ENCODE measurements at places on chromosomes 3 and 15. TPM values are rescaled to one million over a fixed set of nuclear protein-coding genes. Genes with fewer than 3 reads are reported as not detected.

- no peak for DNase-seq
These were observed 141.4 kb downstream of the RBPMS2 start for GRCh38 chr15:64634027-64634426.

GRCh38 chr15:60594071-60594470 lies 115.1 kb upstream of the ICE2 start:
- no peak for DNase-seq

DNA sequence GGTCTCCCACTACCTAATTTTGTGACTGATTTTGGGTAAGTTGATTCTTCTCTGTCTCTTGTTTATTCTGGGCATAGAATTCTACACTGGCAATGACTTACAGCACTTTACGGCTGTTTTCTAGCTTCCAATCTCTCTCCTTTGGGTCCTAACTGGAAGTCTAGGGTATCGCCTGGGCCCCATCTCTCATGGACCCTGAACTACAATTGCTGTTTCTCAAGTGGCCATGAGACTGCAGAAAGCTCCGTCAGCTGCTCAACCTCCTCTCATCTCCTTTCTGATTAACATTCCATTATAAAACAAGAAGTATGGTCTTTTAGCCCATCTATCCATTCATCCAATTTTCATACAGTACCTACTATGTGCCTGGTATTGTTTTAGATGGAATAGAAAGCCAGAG lies 4.4 kb upstream of the PXYLP1 start:
- no peak for DNase-seq

DNA sequence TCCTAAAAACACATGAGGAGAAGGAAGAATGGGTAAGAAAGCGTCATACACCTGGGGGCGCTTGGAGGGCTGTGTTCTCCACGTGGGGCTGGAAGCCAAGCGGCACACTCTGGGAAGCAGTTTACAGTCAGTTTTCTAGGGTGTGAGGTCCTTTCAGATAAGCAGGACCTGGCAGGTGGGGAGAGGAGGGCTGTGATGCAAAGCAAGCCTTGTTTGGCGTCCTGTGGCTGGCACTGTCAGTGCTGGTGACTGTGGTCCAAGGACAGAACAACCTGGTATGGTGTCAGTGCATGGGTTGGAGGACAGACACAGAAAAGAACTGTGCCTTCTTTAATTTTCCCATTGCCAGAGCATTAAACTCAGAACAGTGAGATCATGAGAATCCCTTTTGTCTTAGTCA lies 260.7 kb upstream of the NR2E3 start:
- no peak for DNase-seq

DNA sequence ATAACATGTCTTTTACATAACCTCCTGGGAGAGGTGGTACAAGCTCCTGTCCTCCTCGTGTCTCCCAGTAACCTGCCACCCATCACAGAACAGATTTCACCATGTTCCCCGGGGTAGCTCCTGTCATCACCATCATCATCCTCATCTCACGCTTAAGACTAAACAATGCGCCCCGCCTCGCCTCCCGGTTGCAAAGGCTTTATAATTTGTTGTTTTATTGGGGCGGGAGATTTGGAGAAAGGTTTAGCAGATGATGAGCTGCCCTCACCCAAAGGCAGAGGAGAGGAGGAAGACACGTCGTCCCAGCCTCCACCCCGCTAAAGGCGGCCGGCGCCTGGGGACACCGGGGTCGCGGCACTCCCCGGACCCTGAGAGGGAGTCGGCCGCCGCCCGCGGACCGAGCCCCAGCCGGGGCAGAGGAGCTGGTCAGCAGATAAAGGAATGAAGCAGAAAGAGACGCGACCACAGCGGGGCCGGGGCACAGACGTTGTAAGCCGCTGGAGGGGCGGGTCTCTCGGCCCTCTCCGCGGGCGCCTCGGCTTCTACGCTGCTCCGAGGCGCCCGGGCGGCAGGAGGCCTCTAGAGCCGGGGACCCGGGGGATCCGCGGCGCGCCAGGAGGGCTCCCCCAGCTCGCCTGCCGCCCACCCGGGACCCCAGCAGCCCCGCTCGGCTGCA lies 589 bp downstream of the HERC1 start:
- no peak for DNase-seq

DNA sequence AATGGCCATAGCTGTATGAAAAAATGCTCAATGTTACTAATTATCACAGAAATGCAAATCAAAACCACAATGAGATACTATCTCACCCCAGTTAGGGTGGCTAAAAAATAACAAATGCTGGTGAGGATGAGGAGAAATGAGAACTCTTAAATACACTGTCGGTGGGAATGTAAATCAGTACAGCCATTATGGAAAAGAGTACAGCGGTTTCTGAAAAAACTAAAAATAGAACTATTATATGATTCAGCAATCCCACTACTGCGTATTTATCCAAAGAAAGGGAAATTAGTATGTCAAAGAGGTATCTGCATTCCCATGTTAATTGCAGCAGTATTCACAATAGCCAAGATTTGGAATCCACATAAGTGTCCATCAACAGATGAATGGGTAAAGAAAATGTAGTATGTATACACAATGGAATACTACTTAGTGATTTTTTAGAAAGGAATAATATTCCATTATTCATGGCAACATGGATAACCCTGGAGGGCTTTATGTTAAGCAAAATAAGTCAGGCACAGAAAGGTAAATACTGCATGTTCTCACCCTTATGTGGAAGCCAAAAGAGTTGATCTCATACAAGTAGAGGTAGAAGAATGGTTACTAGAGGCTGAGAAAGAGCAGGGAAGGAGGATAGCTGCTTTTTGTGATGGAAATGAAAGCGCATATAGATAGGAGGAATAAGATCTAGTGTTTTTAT lies 35.0 kb downstream of the SERP1 start:
- no peak for DNase-seq

DNA sequence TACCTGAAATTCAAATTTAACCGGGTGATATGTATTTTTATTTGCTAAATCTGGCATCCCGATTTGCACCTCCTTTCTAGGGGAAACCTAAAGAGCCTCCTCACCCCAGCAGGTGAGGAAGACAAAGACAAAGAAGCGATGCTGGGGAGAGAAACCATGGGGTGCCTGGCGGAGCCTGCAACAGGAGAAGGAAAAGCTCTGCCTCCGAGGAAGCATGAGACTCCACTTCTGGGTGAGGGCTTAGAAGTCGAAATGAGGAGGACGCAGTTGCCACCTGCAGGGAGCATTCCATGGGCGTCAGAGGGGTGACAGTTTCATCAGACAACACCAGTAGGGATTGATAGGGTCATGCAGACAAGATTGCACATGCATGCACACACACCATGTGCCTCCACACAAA lies 30.5 kb upstream of the LYZL4 start:
- DNase-seq: no peak

DNA sequence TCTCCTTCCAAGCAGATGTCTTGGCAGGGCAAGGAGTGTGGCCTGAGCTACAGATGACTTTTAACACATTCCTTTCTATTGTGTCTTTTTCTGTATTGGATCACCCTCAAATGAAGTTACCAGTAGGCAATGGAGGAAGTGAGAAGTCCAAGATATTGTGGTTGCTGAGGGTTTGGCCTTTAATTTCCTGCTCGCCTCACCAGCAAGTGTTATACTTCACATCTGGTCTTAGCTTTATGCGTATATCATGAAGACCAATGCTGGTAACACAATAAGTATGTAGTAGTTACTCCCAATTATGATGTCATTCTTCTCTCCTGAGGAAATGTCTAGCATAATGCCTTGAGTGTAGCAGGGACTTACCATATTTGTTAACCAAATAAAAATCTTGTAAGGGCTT lies 179.9 kb downstream of the ZIC1 start:
- no peak for DNase-seq

DNA sequence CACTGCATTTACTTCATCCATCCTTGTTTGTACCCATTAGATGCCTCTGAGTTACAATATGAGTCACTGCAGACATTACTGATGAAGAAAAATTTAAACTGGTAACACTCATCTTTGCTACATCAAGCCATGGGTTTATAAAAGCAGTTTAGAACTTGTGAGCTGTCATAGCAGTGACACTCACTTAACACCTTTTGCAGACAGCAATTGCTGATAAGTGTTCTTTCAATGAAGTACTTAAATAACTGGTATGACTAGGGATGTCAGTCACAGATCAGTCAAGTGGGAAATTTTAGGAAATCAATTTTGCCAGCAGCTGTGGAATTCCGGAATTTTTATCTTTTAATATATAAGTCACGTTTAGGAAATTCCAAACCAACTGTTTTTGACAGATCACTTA lies 643.0 kb downstream of the TBL1XR1 start:
- DNase-seq: no peak

DNA sequence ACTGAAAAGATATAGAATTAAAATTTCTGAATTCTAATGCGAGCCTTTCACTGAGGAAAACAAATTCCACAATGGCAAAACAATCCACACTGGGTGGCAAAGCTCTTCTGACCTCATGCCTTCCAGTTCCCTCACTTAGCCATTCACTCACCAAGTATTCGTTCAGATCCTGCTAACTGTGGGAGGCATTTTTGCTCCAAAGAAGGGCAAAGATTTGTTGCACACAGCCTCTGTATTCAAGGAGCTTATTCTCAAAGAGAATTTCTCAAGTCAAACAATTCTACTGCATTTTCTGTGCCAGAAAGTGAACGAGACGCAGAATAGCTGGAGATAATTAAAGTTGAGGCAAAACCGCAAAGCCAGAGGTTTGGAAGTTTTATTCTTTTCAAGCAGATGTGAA lies 77.3 kb downstream of the CPNE4 start:
- DNase-seq: peak; percentile 47

DNA sequence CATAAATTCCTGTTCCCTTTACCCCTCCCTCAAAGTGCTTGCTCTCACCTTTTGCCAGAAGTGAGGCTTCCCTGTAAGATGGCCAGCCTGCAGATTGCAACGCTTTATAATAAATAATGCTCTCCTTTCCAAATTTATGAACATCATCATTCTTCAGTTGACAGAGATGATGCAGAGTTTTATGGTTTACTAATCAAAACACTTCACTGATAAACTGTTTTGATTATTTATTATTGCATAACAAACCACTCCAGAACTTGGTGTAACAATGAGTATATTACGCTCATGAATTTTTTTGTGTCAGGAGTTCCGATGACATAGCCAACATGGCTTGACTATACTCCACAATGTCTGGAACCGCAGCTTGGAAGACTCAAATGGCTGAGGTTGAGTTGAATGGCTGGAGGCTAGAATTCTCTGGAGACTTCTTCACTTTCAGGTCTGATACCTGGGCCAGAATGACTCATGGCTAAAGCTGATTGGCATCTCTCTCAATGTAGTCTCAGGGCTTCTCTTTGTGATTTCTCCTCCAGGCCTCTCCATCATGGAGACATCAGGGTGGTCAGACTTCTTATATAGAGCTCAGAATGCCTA lies 27.3 kb upstream of the TGFBR2 start:
- DNase-seq: no peak

GRCh38 chr3:25719321-25719720 lies 54.6 kb upstream of the TOP2B start:
- no peak for DNase-seq

- no peak for DNase-seq
These were observed 83.5 kb upstream of the ABHD17C start for GRCh38 chr15:80611543-80612080.

- DNase-seq: no peak
These were observed 465.8 kb downstream of the FOXP1 start for GRCh38 chr3:71117572-71118247.

GRCh38 chr15:83380682-83381081 lies 66.5 kb upstream of the SH3GL3 start:
- DNase-seq: no peak

DNA sequence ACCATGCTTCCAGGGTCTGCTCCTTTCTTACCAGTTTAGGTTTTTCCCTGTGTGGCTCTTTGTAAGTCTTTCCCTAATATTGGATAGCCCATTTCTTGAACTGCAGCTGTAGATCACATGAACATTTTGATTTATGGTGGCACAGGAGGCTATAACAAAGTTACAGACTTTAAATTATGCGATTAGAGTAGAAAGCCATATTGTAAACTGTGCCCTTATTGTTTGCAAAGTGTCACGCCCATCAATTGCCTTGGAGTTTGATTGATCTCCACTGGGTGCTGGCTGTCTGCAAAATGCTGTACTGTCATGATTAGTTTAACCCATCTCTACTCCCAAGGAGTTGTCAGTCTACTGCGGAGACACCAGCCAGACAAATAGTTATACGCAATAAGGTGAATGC lies 110.3 kb downstream of the CACNA2D3 start:
- DNase-seq: no peak

- DNase-seq: no peak
These were observed 18.6 kb downstream of the CMTM8 start for GRCh38 chr3:32257042-32257441.

DNA sequence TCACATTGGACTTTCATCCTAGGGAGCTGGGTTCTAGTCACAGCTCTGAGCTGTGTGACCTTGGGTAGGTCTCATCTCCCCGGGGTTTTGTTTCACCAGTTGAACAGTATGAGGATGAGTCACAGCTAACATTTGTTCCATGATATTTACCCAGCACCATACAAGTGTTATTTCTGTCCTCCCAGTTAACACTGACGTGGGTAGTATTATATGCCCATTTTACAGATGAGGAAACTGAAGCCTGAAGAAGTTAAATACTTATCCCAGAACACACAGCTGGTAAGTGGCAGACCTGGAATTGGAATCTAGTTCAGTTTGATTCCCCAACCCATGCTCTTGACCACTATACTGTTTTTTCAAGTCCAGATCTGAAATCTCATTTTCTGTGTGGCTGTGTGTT lies 908 bp upstream of the RARB start:
- DNase-seq: peak; percentile 49

- DNase-seq: no peak
These were observed 39.0 kb downstream of the CYP11A1 start for GRCh38 chr15:74328331-74329056.

GRCh38 chr3:34263101-34263621 lies 464.7 kb downstream of the PDCD6IP start:
- DNase-seq: no peak

DNA sequence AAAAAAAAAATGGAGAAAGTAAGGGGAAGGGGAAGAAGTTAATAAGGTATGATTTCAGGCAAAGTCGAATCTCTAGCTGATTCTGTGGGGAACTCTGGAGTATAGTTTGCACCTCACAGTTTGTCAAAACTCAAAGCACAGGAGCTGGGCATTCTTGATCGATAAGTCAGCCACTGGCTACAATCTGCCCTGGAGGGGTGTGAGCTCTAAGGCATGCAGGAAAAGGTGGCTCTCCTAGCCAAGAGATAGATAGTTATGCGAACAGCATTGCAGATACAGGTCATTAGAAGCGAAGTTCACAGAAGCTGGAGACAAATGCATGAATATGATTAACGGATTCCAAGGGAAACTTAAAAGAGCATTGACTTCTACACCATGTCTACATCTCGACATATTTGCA lies 952.6 kb downstream of the AGBL1 start:
- no peak for DNase-seq

- DNase-seq: no peak
These were observed 15.9 kb upstream of the DOCK3 start for GRCh38 chr3:50658831-50659230.

DNA sequence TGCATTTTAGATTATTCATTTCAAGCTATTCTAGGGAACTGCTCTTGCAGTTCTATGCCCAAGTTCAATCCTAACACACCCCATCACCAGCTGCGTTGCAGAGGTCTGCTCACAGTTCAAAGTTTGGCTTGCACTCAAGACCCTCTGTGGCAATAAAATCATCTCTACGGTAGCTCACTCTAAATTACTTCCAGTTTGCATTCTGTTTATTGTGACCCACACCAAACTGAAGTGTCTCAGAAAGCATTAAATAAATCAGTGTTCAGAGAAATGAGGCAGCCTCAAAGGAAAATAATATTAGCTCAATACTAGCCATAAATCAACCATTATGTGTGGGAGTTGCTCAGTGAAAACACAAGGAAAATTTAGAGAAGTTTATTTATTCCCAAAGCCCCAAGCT lies 250.3 kb downstream of the MAGI1 start:
- DNase-seq: no peak

Gene LMAN1L
- not detected for total RNA-seq

Gene MUC4
- not detected for total RNA-seq

Gene CSTA
- total RNA-seq: not detected

Gene TLR9
- total RNA-seq: not detected

Gene GPR160
- total RNA-seq: not detected
